ENCODE measurements at places on chromosomes 7 and 10. TPM values are rescaled to one million over a fixed set of nuclear protein-coding genes. Genes with fewer than 3 reads are reported as not detected.

DNA sequence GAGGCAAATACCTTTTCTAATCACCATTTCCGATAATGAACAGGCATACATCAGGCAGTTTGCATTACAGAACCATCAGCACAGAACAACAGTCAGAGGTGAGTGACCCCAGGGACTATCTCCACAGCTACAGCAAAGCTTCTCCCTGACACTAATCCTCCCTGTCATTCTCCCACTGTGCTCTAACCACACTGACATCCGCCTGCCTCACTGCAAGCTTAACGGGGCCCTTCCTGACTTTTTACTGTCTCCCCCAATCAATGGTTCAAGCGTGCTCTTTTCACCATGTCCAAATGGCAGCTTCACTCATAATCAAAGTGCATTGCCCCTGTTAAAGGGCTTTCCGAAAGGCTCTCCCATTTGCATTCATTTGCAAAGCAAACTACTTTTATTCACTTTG is 196.3 kb downstream of the DNAJC1 start:
- DNase-seq = no peak
- H3K4me1 ChIP-seq = no peaks in the 10 kb centered on the region
- H3K27me3 ChIP-seq = no peaks in the 10 kb centered on the region
- H3K27ac ChIP-seq = no peak overlapping the region
- peaks cover 2% of the 10 kb centered on the region for H3K36me3 ChIP-seq

DNA sequence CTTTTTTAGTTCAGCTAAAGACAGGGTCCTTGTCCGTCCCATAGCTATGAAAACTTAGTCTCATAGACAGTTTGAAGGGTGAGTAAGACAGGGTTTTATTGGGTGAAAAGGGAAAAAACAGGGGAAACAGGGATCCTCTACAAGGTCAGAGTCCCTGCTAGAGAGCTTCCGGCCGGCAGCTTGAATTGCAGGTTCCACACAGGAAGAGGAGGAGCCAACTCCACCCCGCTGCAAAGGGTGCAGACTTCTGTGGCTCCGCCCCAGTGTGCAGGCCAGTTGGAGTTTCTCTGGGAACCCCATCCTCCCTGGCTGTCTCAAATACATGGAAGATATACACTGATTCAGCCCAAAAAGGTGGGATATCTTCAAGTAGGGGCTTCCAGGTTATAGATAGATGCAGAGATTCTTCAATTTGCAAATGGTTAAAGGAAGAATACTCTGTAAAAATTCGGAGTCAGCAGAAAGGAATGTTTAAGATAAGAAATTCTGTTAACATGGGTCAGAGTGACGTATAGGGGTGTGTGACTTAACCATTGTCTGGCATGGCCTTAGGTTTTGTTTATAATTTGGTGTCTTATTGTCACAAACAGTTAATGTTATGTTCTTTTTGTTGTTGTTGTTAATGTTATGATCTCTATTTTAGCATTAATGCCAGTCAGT is 34.6 kb upstream of the HECW1 start:
- peaks cover 32% of the 10 kb centered on the region for H3K27me3 ChIP-seq
- no peak overlapping the region for H3K4me3 ChIP-seq
- no peak overlapping the region for H3K27ac ChIP-seq
- peaks cover 7% of the 10 kb centered on the region for H3K4me1 ChIP-seq
- DNase-seq = peak; percentile 3

DNA sequence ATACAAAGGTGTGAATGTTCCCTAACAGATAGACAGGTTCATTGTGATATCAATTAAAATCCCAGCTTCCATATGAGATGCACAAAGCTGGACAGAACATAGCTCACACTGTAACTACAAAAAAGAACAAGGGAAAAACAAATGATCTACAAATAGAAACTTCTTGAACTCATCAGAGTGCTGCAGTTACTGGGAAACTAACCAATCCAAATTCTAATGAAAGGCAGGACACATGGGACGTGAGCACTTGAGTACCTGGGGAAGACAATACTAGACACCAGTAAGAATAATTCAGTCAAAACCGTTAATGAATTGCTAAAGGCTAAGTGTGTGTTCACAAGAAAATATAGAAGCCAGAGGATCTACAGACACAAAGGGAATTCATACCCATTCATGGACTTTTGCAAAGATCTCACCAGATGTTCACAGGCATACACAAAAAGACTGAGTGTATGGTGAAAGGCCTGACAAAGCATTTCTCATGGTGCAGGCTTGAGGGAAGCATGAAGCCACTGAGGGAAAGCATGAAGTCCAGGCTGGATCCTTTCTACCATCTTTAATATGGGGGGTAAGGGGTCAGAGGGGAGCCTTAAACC is 7.8 kb upstream of the GPR22 start:
- no peaks in the 10 kb centered on the region for H3K4me1 ChIP-seq
- peaks cover 9% of the 10 kb centered on the region for H3K36me3 ChIP-seq

GRCh38 chr10:37535459-37536246 is 321.8 kb downstream of the ZNF248 start:
- no peak overlapping the region for H3K27ac ChIP-seq
- H3K36me3 ChIP-seq = no peaks in the 10 kb centered on the region
- DNase-seq = no peak
- no peak overlapping the region for H3K4me3 ChIP-seq

DNA sequence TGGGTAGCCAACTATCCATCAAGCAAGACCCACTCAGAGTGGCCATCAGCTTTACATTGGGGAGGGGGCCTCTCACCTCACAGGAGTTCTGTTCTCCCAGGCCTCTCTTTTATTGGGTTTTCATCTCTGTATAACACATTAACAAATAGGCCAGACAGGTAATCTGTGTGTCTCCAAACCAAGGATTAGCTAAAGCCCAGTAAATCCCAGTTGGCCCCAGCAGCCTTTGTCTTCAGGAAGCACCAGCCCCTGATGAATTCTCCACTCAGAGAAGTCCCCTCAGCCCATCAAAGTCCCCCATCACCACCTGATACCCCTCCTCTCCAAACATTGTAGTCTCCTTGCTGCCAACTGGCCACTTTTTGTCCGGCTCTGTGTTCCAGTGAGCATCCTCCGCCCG is 16.9 kb upstream of the SLF2 start:
- peaks cover 22% of the 10 kb centered on the region for H3K27me3 ChIP-seq
- H3K4me1 ChIP-seq = no peaks in the 10 kb centered on the region
- no peak overlapping the region for H3K27ac ChIP-seq

GRCh38 chr10:4353059-4353655 is 472.9 kb upstream of the AKR1E2 start:
- no peak overlapping the region for H3K27ac ChIP-seq
- H3K4me1 ChIP-seq = peaks cover 2% of the 10 kb centered on the region
- no peaks in the 10 kb centered on the region for H3K36me3 ChIP-seq
- H3K4me3 ChIP-seq = no peak overlapping the region
- peaks cover 18% of the 10 kb centered on the region for H3K27me3 ChIP-seq
- DNase-seq = no peak

Gene SPDYE11
- total RNA-seq = not detected
